ENCODE measurements at places on chromosomes 6 and 20.

- no peak for DNase-seq
These were observed 318.0 kb downstream of the QKI start for GRCh38 chr6:163732479-163732878.

DNA sequence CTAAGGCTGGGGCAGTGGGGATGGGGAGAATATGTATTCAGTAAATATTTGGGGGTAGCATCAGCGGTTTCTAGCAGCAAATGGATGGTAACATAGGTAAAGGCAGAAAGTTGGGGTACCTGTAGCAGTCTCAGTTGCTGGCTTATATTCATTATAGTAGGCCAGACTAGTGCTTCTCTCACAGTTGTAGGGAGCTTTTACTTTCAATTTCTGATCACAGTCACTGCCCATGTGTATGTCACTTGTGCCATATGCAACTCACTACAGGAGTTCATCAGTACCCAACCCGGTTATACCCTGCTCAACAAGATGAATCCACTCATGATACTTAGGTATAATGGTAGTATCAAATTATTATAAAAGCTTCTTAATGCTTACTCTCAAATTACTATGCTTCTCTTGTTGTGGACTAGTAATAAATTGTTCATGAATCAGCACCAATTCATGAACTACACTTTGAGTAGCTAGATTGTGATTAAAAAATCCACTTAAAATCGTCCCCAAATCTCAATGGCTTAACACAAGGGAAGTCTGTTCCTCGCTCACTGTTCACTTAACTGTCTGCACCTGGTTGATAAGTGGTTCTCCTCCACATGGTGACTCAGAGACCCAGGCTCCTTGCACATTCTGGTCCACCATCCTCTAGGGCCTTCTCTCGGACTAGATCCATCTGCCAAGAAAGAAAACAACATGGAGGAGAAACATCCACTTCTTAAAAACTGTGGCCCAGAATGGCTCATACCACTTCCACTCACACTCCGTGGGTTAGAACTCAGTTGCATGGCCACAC lies 31.3 kb upstream of the MYLIP start:
- no peak for DNase-seq

DNA sequence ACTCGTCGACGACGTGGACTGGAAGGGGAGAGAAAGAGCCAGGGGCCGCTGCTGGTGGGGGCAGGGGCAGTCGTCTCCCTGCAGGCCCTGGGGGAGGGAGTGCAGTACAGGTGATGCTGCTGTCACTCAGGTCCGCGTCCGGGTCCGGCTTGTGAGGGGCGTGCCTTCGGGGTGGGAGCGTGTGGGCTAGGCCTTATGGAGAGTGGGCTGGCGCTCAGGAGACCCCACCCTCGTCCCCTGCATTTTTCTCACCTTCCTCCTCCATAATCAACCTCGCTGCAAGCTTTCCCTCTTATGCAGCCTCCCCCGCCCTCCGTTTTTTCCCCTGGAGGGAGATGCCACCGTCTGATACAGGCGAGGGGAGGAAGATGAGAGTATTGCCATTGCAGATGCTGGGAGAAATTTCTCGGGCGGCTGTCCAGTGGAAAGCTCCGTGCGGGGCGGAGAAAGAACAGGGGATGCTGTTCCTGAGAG lies 632 bp downstream of the PCMT1 start:
- peak; percentile 14 for DNase-seq

DNA sequence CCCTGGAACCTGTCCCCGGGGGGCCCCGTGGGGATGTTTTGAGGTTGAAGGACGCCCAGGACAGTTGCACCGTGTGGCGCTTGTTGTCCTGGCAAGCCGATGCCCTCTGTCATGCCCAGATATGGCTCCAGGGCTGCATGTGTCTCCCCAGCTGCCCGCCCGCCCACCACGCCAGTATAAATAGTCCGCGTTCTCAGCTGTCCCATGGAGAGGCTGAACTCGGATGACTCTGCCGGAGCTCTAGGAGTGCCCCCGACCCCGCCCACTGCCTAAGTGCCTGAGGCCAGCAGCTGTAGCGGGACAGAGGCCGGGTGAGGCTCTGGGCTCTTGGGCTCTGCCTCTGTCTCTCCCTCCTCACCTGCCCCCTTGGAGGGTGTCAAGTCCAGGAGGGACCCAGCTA lies 83.0 kb upstream of the GATA5 start:
- no peak for DNase-seq

DNA sequence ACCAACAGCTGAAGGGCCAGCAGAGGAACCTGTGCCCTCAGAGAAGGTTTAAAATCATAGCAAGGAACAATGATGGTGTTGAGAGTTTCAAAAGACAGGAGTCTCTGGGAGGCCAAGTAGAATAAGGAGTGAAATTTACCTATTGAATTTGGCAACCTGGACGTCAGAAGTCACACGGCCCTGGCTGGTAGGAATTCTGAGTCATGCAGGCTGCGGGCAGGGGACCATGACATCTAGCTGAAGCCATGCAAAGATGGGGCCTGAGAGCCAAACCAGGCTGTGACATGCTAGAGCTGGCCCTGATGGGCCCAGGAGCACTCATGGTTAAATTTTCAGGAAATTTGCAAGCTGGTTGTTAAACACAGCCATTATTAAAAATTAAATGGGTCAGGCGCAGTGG lies 64.0 kb upstream of the SNX9 start:
- DNase-seq = no peak

- no peak for DNase-seq
These were observed 15.2 kb upstream of the STK35 start for GRCh38 chr20:2086177-2086979.

GRCh38 chr6:35494161-35494563 lies 2.7 kb downstream of the TEAD3 start:
- DNase-seq = no peak

DNA sequence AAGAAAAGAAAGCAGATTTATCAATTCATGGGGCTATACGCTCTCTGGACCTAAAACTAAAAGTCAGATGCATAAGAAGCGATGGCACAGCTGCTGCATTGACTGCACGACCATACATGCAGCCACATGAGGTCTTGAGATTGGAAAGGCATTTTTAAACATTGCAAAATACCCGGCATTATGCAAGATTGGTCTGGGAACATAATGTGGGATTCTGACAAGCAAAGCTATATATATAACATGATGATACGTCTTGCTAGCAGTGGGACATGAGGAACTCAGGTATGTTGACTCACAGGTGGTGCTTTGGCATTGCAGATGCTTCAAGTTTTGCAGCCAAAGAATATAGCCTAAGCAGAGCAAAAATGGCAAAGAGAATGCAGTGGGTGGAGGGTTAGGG lies 55.1 kb downstream of the SAMD3 start:
- no peak for DNase-seq

- no peak for DNase-seq
These were observed 35.1 kb upstream of the RNF144B start for GRCh38 chr6:18352001-18352400.

GRCh38 chr20:43983359-43983758 lies 68.7 kb downstream of the TOX2 start:
- no peak for DNase-seq

GRCh38 chr20:35743693-35744491 lies 1.8 kb upstream of the RBM39 start:
- DNase-seq = no peak

GRCh38 chr6:147569788-147570187 lies 61.3 kb downstream of the SAMD5 start:
- DNase-seq = no peak

GRCh38 chr20:47354714-47355488 lies 1.6 kb downstream of the ZMYND8 start:
- DNase-seq = no peak

- DNase-seq = no peak
These were observed 955.4 kb upstream of the ADGRB3 start for GRCh38 chr6:67679566-67680296.

- DNase-seq = no peak
These were observed 36.3 kb downstream of the CARMIL1 start for GRCh38 chr6:25315194-25316177.

DNA sequence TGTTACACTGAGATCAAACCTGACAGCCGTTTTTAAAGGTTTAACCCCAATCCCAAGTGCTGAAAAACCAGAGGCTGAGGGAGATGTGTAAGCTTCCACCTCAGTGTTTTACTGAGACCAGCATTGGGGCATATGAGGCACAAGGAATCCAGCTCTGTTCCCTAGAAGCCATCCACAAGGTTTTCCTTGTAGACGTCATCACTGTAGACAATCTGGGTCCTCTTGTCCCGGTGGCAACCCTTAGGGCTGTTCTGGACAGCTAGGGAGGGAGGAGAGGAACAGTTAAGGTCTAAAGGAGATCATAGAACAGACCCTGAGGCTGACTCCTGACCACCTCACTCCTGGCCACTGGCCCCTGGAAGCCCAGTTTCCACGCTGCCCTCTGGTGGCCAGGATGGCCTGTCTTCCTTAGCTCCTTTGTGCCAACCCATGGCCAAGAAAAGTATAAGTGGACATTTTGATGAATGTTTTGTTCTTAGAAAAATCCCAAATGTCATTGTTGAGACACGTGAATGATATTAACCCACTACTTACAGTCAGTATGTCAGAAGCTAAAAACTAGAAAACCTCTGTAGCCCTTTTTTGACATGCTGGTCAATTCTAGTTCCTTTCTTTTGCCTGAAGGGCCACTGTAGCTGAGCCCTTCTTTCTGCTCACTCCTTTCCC lies 6.4 kb downstream of the CFB start:
- no peak for DNase-seq

DNA sequence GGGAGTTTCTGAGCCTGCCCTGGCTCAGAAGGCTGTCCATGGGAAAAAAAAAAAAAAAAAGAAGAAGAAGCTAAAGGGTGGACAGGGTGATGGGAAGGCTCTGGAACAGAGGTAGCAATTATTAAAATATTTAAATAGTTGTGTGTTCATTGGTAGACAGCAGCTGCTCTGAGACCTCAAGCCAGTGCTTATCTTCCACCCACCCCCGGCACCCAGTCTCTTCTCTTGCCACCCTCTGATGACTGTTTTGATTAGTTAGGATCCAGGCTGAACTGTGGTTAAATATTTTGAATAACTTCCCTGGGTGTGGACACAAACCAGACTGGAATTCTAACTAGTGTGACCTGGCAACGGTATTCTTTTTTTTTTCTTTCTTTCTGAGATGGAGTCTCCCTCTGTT lies 16.9 kb upstream of the SRSF3 start:
- no peak for DNase-seq

DNA sequence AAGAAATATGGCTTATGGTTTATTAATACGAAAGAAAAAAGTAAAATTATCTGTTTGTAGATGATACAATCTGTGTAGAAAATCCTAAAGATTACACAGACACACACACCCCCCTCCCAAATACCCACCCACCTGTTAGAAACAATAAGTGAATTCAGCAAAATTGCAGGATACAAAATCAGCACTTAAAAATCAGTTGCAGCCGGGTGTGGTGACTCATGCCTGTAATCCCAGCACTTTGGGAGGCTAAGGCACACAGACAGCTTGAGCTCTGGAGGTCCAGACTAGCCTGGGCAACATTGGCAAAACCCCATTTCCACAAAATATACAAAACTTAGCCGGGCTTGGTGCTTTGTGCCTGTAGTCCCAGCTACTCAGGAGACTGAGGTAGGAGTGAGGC lies 42.3 kb downstream of the NINL start:
- no peak for DNase-seq
